ENCODE measurements at places on chromosomes 6 and 20.

- DNase-seq: no peak
These were observed 267.8 kb upstream of the IRAK1BP1 start for GRCh38 chr6:78599526-78599925.

GRCh38 chr6:56715741-56716140 is 73.1 kb upstream of the DST start:
- DNase-seq: no peak

DNA sequence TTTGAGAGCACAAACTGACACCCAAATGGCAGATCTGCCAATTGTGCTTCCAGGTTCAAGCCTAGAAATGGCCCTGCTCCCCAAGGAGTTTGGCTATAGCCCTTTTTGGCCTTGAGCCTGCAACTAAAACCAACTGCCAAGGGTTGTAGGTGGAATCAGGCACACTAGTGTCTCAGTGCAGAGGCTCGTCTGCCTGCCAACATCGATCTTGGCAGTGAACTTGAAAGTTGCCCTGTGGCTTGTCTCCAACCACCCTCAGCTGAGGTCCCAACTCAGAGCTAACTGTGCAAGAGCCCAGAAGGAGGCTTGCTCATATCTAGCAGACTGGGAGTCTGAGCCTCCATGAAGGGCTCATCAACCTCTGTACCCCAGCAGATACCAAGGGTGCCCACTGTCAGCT is 92.7 kb upstream of the GLP1R start:
- DNase-seq: no peak

- no peak for DNase-seq
These were observed 2.4 kb downstream of the METTL24 start for GRCh38 chr6:110355727-110356126.

- no peak for DNase-seq
These were observed 49.0 kb upstream of the HIVEP2 start for GRCh38 chr6:142993977-142994376.

DNA sequence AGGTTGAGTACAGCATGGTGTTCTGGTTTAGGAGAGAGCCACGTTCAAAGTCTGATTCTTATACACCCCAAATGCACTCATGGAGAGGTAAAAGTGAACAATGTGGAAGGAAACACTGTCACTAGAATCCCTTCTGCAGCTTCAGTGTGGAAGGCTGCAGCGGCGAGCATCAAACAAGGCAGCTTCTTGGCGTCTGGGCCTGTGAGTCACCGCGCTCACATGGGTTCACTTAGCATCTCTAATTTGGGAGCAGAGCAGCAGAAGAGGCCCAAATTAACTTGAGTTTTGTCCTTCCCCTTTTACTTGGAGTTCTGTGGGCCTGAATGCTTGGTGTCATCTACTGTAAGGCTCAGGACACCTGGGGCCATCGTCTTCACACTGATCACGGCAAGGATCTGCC is 10.9 kb upstream of the E2F1 start:
- DNase-seq: no peak

- no peak for DNase-seq
These were observed 11.9 kb downstream of the SULF2 start for GRCh38 chr20:47773371-47773786.

DNA sequence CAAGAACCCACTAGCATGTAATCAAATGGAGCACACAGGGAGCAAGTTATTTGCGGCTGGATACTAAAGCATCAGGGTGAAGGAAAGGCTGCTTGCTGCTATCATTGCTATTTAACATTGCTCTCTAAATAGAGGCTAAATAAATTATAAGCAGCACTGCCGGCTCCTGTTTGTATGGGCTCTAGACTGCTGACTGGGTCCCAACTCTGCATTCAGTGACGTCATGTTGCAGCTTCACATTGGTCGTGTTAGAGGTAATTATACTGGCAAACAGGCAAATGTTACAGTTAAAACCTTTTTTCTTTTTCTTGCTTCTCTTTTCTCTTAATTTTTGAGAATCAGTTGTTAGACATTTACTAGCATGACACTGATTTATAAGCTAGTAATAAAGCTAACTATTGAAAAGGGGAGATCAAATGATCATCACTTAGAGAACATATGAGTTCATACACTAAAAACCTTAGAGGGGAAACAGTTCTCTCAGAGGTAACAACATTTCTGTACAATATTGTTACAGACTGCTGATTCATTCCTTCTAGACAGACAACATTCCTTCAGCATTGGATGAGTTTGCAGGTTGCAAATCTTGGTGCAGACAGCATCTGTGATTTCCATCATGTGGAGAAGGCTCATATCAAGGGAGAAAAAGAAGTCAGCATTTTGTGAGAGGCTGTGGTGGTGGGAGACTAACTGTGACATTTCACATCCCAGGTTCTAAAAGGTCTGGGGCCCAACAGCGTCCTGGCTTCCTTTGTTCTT is 15.9 kb downstream of the RFPL4B start:
- no peak for DNase-seq

GRCh38 chr20:46145713-46146112 is 27.6 kb downstream of the CD40 start:
- no peak for DNase-seq

- DNase-seq: no peak
These were observed 8.7 kb downstream of the RPS21 start for GRCh38 chr20:62395311-62396242.

GRCh38 chr6:16592223-16592911 is 168.9 kb downstream of the ATXN1 start:
- no peak for DNase-seq

DNA sequence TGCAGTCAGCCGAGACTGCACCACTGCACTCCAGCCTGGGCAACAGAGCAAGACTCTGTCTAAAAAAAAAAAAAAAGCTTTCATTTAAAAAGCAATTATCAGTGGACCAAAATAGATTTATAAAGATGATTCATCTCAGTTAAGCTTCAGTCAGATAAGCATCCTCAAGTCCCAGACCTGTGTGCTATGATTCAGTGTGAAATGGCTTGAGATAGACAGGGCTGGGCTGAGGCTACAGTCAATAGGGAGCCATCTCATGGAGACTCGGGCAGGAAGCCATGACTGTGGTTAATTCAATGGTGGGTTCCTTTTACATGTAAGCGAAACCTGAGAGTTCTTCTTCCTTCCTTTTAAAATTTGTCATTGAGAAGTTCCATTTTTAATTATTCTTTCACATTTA is 276.0 kb downstream of the TFAP2A start:
- no peak for DNase-seq

DNA sequence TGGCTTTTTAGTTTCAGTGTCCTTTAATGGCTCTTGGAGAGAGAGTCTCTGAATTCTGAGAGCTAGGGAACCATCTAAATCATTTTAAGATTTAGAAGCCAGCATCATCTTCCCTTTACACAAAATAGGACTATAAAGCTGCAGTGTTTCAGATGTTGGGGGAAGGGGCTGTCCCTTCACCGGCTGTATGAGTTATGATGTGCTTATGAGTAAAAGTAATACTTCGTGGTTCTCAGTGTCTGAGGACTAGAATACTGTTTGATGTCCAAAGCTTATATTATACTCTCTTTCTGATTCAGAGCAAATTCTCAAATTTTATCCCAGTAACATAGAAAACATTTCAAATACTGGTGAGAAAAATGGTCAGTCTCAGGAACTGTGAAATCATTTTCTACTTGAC is 63.5 kb upstream of the FAM8A1 start:
- no peak for DNase-seq
